Stimulated activated CD8-positive, alpha-beta memory T cell treated with anti-CD3 and anti-CD28 coated beads, Interleukin-4, amount 100 ng/mL, for 48 hours (primary cell): ENCODE measurements at places on chromosomes 4 and X.

GRCh38 chrX:52346174-52347165 is 22.4 kb upstream of the XAGE2 start:
- peak; percentile 39 for DNase-seq

- no peak for DNase-seq
These were observed 121.3 kb downstream of the KIT start for GRCh38 chr4:54779036-54779435.

DNA sequence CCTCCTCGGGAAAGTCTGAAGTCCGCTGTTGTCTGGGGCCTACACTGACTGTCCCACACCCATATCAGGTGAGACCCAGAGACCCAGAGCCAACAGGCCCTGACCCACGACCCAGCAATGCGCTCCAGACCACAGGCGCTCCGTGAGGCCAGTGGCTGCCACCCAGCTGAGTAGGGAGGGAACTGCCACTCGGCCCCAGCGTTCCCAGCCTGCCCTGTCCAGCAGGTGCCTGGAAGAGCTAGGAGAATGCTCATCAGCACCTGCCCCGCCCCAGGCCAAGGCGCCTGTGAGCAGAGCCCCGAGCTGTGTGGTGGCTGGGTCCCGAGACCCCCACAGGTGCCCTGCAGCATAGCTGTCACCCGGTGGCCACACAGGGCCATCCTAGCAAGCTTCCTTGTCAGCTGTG is 2.7 kb downstream of the SPON2 start:
- DNase-seq = no peak

DNA sequence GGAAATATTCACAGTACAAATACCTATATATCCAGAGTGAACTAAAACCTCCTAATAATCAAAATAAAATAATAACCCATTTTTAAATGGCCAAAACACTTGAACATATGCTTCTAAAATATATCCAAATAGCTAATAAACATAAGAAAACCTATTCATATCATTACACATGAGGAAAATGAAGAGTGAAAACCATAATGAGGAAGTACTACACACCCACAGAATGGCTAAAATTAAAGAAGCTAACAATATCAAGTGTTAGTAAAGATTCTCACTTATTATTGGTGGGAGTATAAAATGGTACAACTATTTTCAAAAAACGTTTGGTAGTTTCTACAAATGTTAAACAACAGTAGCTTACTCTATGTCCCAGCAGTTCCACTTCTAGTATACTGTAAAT is 92.1 kb downstream of the KLHL13 start:
- DNase-seq = no peak

GRCh38 chr4:138259824-138260223 is 17.7 kb upstream of the SLC7A11 start:
- no peak for DNase-seq

DNA sequence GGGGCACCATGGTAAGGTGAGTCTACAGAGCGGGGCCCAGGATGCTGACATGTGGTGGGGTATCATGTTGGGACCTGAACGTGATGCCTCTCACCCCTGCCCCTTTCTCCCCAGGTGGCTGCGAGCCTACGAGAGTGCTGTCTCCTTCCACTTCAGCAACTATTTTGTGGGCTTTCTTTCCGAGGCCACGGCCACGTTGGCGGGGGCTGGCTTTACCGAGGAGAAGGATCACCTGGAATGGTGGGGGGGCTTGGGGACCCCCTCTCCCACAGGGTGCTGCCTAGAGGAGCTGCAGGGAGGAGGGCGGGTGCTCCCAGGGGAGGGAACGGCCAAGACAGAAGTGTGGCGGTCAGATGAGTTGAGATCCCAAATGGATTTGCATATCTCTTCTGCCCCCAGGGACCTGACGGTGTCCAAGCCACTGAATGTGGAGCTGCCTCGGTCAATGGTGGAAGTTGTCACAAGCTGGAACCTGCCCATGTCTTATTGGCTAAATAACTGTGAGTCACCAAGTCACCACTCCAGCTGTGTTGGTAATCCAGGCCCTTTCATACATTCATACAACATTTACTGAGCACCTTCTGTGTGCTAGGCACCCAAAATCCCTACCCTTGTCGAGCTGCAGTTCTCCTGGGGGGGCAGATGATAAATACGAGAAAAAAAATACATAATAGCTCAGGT is 5.5 kb downstream of the PORCN start:
- no peak for DNase-seq

DNA sequence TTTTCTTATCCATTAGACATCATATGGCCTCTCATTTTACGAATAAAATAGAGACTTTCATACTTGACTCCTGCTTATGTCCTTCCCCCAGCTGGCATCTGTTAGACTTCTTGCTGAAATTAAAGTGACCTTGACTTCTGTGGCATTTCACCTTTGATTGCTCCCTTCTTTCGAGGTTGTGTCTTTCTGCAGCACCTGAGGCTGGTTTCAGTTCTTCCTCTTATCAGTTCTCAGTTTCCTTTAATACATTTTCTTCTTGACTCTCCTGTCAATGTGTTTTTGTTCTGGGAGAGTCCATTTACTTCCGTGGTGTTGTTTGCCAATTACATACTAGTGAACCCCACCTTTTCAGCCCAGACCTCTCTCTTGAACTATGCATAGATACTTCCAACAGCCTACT is 81.6 kb downstream of the RBPJ start:
- no peak for DNase-seq

- DNase-seq = no peak
These were observed 42.5 kb downstream of the EGF start for GRCh38 chr4:109955146-109955545.

GRCh38 chr4:123891881-123892280 is 495.3 kb downstream of the SPRY1 start:
- no peak for DNase-seq
